ENCODE measurements at places on chromosomes 3 and 15.

- DNase-seq, result no peak
These were observed 477.8 kb upstream of the PROK2 start for GRCh38 chr3:72262736-72263135.

DNA sequence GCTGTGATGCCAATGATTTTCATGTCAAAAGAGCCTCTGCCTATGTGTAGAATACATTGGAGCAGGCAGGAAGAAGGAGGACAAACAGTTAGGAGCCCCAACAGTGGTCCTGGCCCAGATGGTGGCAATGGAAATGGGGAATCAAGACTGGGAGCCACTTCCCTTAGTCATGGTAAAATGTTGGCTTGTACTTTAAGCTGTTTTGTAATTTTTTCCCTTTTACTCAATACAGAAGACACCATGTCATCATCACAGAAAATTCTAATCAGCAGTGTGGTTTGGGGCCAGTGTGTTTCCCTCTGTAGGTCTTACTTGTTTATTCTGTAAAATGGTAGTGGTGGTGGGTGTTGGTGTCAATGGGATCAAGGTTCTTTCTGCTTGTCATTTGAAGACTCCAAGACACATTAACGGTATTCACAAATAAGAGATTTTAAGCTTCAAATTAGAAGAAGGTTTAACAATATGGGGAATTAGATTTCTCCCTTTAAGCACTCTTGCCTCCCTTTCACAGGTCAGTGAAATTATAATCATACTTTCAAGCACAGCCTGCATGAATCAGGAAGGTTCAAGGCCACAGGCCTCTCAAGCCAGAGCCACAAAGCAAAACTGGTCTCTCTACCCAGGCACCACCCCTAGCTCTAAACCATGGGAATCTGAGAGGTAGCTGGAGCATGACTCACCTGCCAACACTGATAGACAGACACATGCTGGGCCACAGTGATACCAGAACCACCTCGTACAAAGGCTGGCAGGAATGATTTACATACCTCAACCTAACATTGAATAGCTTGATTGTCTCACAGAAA is 24.9 kb downstream of the SIAH2 start:
- peak; percentile 26 for DNase-seq

GRCh38 chr15:38796589-38796988 is 232.0 kb upstream of the RASGRP1 start:
- no peak for DNase-seq

- no peak for DNase-seq
These were observed 405.8 kb upstream of the SUCLG2 start for GRCh38 chr3:68060191-68060590.

DNA sequence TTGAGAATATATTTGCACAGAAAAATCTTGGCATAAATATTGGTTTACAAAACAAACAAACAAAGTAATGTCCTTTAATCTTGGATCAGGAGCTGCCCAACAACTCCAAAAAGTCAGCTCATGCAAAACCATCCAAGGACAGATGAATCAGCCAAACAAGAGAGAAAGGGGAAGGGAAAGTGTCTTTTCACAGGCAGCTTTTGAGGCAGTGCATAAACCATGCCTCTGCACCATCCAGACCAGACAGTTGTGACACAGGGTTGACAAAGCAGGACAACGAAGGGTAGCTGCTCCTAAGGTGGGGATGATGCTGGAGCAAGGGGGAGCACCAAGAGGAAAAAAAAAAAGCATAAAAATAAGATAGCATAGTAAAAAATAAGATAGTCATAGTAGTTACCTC is 8.7 kb downstream of the CD86 start:
- peak; percentile 33 for DNase-seq

DNA sequence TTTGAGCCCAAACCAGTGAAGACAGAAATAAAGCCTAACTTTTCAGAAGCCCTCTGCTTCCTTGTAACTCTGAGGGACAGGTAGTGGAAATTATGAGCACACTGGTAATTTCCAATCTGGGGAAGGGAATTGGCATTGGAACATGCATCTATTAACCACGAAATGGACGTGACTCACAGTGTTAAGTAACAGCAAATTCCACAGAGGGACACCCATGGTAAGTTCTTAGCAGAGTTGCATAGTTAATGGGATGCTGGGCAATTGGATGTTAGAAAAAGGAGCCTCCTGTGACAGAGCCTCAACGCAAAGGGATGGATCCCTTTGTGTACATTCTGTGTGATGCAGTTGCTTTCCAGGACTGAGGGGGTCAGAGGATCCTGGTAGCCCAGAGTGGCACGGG is 168.6 kb downstream of the SEMA6D start:
- DNase-seq, result no peak

DNA sequence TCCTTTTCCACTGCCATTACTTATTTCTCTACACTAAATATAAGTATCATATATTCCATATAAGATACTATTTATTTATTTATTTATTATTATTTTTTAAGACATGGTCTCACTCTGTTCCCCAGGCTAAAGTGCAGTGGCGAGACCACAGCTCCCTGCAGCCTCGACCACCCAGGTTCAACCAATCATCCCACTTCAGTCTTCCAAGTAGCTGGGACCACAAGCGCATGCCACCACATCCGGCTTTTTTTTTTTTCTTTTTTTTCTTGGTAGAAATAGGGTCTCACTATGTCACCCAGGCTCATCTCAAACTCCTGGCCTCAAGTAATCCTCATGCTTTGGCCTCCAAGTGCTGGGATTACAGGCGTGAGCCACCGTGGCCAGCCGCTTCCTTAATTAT is 56.6 kb downstream of the TP53BP1 start:
- no peak for DNase-seq

GRCh38 chr3:58994746-58995330 is 55.0 kb downstream of the CFAP20DC start:
- peak; percentile 71 for DNase-seq

- no peak for DNase-seq
These were observed 79.8 kb downstream of the CRTC3 start for GRCh38 chr15:90609242-90610180.

Measured in NAMALWA (cell line).